Upper lobe of left lung (tissue), 6 donors: ENCODE measurements at places on chromosomes 7 and 10. TPM values are rescaled to one million over a fixed set of nuclear protein-coding genes. Genes with fewer than 3 reads are reported as not detected.

Gene TSPAN14
- 110 TPM for total RNA-seq

Gene ANKRD61
- total RNA-seq: not detected

Gene GIMAP6
- 46.5 TPM for total RNA-seq

Gene AP3M1
- 36.1 TPM for total RNA-seq

Gene OR6V1
- total RNA-seq: not detected

Gene TAS2R5
- 1.3 TPM for total RNA-seq

Gene CRHR2
- total RNA-seq: 0.57 TPM

Gene COL26A1
- total RNA-seq: 1.0 TPM
